ENCODE measurements at places on chromosomes 11 and 22.
A peak's percentile ranks its signal among the peaks of the same experiment; 100 is the strongest.

GRCh38 chr11:46122945-46123715, 1.9 kb upstream of the PHF21A start:
- no peak for DNase-seq

- no peak for DNase-seq
Measured at GRCh38 chr22:38135133-38135706, 24.7 kb upstream of the BAIAP2L2 start.

DNA sequence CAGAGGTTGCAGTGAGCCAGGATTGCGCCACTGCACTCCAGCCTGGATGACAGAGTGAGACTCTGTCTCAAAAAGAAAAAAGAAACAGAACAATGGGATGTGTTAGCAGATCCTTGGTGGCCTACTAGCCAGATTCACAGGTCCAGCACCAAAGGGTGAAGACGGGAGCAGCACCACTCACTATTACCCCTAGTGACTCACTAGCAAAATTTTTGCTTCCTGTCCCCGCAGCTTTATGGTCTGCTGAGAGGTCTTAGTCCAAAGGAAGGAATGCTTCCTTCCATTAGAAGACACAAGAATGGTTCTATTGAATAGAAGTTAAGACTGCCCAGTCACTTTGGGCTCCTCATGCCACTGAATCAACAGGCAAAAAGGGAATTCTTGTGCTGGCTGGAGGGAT, 35.9 kb upstream of the NUP50 start:
- no peak for DNase-seq

- DNase-seq = peak; percentile 58
Measured at GRCh38 chr22:39148727-39149535, 3.5 kb downstream of the CBX7 start.

- no peak for DNase-seq
Measured at GRCh38 chr11:100851584-100852152, 164.6 kb downstream of the ARHGAP42 start.

- DNase-seq = no peak
Measured at GRCh38 chr22:44107340-44107739, 73.4 kb upstream of the PARVG start.

- no peak for DNase-seq
Measured at GRCh38 chr11:111596319-111596718, 5.9 kb upstream of the SIK2 start.

DNA sequence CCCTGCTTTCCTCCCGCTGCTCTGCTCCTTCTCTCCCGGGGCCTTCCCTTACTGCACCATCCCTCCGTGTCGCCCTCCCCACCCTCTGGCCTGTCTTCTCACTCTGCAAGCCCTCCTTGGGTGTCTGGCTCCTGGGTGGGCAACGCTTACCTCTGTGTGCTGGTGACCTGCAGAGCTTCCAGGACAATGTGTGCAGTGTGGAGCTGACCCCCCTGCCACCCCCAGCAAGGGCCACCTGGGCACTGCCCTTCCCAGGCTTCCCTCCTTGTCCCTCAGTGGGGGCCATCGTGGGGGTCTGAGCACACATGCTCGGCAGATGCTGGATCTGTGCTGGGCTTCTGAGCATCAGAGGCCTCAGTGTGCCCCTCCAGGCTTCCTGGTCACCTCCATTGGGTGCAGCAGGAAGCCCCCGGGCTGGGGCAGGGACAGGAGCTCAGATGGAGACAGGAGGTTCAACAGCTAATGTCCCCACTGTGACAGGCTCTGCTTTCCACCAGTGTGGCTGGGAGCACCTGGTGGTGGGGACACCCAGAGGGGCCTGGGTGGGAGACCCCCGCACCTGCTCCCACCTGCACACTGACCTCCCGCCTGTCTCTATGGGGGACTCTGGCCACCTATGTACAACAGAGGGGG, 7.8 kb upstream of the BRSK2 start:
- DNase-seq = no peak

- no peak for DNase-seq
Measured at GRCh38 chr11:117600234-117600783, 196.7 kb downstream of the DSCAML1 start.

- DNase-seq = no peak
Measured at GRCh38 chr11:11977206-11977938, 31.1 kb downstream of the DKK3 start.

- no peak for DNase-seq
Measured at GRCh38 chr22:48824712-48825651, 1002.7 kb downstream of the BRD1 start.

DNA sequence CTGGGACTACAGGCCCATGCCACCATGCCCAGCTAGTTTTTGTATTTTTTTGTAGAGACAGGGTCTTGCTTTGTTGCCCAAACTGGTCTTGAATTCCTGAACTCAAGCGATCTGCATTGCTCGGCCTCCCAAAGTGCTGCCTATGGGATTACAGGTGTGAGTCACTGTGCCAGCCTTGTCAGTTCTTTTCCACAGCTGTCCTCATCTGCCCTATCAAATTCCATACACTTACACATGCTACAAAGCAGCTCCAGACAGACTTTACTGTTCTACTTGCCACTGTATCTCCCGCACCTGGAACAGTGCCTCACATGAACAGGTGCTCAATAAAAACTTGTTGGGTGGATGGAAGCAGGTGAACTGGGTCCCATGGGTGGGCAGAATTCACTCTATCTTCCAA, 8.2 kb downstream of the STX5 start:
- DNase-seq = no peak

GRCh38 chr22:30217698-30218560, 28.6 kb downstream of the LIF start:
- DNase-seq = no peak

DNA sequence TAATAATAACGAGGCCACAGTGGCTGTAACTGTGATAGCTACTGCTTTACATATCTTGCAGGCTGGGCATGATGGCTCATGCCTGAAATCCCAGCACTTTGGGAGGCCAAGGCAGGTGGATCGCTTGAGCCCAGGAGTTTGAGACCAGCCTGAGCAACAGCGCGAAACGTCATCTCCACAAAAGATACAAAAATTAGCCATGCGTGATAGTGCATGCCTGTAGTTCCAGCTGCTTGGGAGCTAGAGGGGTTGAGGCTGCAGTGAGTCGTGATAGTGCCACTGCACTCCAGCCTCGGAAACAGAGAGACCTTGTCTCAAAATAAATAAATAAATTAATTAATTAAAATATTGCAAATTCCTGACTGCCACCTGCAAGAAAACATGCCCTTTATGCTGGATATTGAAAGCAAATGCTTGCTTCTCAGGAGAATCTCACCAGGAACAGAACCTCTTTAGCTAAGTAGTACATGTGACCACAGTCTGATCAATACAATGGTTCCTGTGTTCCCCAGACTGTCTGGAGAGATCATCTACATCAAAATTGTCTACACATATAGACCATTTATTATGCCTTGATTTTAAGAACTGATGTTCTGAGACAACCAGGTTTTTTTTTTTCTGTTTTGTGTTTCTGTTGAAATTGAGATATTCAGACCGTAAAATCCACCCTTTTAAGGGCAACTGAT, 6.3 kb downstream of the ZBTB3 start:
- no peak for DNase-seq

All from K562 (cell line).